ENCODE measurements at places on chromosomes 11 and 22.

GRCh38 chr22:41343717-41344116 is 38.0 kb upstream of the TEF start:
- DNase-seq = no peak

DNA sequence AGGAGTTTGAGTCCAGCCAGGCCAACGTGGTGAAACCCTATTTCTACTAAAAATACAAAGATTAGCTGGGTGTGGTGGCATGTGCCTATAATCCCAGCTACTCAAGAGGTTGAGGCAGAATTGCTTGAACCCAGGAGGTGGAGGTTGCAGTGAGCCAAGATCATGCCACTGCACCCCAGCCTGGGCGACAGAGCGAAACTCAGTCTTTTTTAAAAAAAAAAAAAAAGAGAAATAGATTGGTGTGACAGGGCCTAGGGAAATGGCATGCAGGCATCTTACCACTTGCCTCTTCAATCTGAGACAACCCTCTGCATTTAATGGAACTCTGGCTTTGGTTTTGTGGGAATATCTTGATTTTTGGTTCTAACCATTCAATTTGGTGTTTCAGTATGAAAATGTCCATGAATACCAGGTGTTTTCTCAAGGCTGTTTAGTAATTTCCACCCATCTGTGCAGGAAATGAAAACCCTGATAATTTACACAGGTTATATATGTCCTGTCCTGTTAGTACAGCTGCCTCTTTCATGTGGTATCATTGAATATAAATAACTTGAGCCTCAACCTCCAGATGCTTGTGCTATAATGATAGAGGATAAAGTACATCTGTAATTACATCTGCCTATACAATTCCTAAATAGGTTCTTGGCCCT is 8.4 kb downstream of the XBP1 start:
- no peak for DNase-seq

DNA sequence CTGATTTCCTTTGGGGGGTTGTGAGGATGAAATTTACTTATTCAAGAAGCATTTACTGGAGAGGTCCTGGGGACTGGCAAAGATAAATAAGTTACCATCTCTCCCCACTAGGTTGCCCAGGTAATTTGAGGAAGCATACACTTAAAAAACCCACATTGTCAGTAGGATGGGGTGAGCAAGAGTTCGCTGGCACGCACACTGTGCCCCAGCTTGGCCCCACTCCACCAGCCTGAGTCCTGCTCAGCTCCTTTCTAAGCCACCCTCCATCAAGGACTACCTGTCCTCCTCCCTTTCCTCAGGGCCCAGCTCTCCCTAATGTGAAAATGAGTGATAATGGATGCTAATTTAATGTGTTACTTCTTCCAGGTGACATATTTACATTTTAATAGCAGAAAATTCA is 216.5 kb upstream of the PLET1 start:
- DNase-seq = no peak

- DNase-seq = no peak
Measured at GRCh38 chr22:28147401-28147800, 228.3 kb upstream of the PITPNB start.

DNA sequence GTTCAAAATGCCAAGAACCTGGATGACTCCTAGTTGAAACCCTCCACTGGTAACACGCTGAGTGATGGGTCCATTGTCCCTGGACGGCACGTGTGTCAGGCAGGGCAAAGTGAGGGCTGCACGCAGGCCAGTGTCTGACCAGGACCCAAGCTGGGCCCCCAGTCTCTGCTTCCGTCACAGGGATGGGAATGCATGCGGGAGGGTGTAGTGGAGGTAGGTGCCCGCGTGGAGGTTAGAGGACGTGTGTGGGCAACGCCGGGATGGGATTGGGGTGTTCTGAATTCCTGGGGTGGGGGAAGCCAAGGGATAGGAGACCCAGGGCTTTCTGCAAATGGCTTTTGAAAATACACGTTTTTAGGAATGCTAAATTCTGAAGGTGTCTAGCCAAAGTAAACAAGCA is 943.3 kb downstream of the BRD1 start:
- no peak for DNase-seq

Measured in CD4-positive, alpha-beta T cell treated with Interleukin-2 at 100 ng/mL for 4 hours (primary cell).